Caudate nucleus (tissue), 63 donors: ENCODE measurements at places on chromosomes 12 and 14.

- no peak for DNase-seq
These were observed 60.3 kb upstream of the NTF3 start for GRCh38 chr12:5371631-5372030.

DNA sequence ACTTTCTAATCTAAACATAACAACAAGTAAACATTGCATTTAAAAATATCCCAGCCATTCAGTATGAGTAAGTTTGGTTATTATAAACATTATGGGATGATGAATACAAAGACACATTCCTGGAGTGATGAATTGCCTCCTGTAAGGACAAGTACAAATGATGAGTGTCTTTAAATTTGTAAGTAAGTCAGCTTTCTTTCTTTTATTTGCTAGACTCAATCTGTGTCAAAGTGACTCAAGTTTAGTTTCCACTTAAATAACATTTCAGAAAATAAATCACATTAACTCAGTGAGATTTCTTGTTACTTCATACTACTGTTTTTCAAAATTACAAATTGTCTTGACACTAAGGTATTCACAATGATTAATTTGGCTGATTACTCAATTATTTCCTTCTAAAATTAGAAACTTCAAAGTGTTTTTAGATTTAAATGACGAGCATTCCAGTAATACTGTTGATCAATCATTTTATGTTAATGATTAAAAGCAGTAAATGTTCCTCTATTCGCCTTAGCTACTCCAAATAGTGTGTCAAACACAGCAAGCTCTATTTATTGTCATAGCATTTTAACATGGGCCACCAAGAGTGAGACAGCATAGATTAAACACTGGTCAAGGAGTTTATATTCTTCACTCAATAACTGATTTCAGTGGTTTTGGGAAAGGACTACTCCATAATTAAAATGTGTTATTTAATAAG, 658.0 kb upstream of the MDGA2 start:
- DNase-seq, result no peak

- DNase-seq, result peak; percentile 3
These were observed 1419.9 kb upstream of the TMEM132C start for GRCh38 chr12:126847005-126847629.

- no peak for DNase-seq
These were observed 2.0 kb upstream of the SOS2 start for GRCh38 chr14:50233166-50233950.

GRCh38 chr14:79016828-79017505, 846.8 kb downstream of the NRXN3 start:
- no peak for DNase-seq

GRCh38 chr12:113092607-113093408, 36.3 kb downstream of the DTX1 start:
- DNase-seq, result no peak

- DNase-seq, result no peak
These were observed 363.4 kb upstream of the ATP2B1 start for GRCh38 chr12:90071996-90072395.

GRCh38 chr14:86788224-86788623, 1204.8 kb downstream of the GALC start:
- DNase-seq, result no peak

DNA sequence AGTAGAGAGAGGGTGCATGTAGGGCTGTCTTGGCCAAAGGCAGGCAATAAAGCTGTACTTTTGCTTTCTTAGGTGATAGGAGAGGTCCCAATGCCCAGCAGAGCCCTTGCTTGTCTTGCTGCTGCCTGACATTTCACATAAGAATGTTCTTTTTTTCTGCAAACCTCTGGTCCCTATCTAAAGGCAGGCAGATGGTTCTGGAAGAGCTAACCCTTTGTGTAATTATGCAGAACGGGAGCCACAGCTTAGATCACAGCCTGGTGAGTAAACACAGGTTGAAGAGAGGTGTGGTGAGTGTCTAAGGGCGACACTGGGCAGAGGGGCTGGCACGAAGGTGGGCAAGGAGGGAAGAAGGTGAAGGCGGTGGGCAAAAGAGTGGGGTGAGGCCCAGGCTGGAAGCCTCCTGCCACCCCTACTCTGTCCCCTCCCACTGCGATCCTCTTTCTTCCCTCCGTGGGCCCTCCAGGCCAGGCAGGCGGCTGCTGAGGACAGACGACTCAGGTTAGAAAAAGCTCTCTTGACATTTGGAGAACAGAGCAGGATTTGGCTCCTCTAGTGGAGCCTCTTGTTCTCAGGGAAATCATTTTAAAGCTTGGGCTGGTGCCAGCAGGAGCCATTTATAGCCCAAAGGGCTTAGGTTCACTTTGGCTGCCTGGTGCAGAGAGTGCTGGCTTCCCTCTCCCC, 42.8 kb downstream of the PRMT8 start:
- no peak for DNase-seq

GRCh38 chr12:64054079-64054520, 168.0 kb downstream of the KICS2 start:
- DNase-seq, result no peak

DNA sequence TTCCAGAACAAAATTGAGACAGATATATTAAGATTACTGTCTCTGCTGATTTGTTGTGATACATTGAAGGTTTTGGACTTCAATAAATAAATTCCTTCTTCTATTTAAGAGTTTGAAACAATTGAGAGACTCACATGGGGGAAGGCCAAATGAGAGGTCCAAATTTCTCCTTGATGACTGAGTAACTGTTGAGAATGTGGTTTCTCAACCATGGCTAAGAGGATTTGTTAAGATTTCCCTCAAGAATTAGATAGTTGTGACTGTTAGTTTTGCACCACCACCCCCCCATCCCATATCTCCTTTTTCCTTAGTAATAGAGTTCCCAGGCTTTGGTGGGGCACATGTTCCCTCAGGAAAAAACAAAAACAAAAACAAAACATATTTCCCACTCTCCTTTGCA, 47.7 kb upstream of the IGF1 start:
- no peak for DNase-seq

GRCh38 chr14:74567646-74568379, 44.2 kb downstream of the LTBP2 start:
- no peak for DNase-seq

- no peak for DNase-seq
These were observed 462.3 kb upstream of the LRFN5 start for GRCh38 chr14:41144370-41144769.

GRCh38 chr12:121653999-121654398, 15.5 kb downstream of the MORN3 start:
- no peak for DNase-seq

GRCh38 chr12:93103154-93103553, 174.1 kb upstream of the EEA1 start:
- no peak for DNase-seq

DNA sequence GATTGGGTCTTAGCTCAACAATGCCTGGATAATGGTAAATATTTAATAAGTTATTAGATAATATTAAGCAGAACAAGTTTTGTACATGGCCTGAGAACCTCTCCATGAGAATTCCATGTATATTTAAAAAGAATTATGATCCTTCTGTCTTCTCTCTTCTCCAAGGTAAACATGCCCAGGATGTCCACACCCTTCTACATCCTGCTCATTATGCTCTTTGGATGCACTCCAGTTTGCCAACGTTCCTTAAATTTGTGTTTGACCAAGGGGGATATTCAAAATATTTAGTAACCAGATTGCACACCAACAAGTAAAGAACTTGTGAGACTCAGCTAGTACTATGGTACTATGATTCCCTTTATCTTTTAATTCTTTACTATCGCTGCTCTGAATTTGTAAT, 44.8 kb upstream of the ERGIC2 start:
- DNase-seq, result no peak
